ENCODE measurements at places on chromosomes 16 and 17.

DNA sequence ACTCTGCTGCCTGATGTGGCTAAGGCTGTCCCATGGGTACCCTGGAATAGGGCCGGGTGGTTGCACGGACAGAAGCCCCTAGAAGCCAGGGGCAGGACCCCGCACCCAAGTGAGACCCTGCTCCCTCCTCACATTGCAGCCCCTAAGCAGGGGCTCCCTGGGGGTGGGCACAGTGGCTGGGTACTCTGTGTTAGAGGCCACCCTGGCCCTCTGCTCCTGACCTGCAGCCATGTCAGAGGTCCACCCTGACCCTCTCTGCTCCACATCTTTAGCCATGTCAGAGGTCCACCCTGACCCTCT is 2.1 kb downstream of the CBFA2T3 start:
- DNase-seq, result no peak

- no peak for DNase-seq
These were observed 1.3 kb downstream of the CACNG4 start for GRCh38 chr17:66965801-66966262.

- DNase-seq, result no peak
These were observed 11.1 kb downstream of the HIC1 start for GRCh38 chr17:2065949-2066400.

DNA sequence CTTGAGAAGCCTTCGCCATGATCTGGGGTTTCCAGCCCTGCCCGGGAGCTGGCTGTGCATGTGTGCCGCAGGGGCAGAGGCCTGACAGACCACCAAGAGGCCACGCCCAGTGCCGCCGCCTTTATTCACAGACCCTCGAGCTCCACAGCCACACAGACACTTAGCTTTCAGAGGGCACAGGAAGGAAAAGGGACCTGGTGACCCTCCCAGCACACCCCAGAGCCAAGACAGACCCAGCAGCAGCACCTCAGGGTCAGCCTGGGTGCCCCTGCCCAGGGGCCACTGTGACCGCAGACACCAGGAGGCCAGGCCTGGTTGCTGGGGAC is 10.8 kb downstream of the MCRIP1 start:
- DNase-seq, result no peak

DNA sequence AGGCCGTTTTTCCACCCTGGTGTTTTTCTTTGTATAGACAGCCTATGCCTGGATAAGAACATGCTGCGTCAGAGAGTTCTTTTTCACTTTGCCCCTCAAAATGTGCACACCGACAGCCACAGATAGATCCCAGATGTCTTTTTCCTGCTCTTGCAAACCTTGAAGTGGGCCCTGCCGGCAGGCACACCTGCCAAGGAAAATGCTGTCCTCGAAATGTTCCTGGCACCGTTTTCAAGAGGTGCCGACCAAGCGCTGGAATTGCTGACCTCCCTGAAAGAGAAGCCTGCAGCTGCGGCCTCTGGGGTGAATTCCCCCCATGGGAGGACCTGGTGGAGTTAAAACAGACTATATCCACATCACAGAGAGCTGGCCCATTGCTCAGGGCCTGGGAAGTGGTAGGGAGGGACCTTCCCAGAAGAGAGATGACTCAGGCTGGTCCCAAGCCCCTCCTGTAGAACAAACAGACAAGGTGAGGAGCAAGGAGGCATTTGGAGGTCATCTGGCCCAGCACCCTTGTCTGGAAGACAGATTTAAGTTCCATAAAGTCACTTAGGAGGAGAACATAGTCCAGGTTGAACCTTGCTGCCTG is 668.1 kb downstream of the MAF start:
- no peak for DNase-seq

GRCh38 chr17:59357929-59358328 is 26.5 kb downstream of the YPEL2 start:
- peak; percentile 86 for DNase-seq

- DNase-seq, result no peak
These were observed 292 bp downstream of the WSCD1 start for GRCh38 chr17:6070430-6070912.

GRCh38 chr16:69260506-69260905 is 50.6 kb upstream of the VPS4A start:
- no peak for DNase-seq

GRCh38 chr16:80997964-80998620 is 8.6 kb downstream of the CMC2 start:
- no peak for DNase-seq

DNA sequence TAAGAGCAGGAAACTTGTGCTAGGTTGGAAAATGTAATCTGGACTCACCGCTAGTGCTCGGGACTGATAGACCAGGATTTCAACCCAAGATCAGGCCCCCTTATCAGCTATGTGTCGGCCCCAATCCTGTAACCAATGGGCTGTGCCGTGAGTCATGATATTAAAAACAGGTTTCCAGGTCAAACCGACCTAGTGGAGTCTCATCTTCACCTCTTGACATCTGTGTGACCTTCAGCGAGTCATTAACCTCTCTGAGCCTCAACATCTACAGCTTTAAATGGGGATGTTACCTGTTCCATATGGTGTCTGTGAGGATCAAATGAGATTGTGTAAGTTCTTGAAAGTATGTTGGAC is 512 bp downstream of the PMM2 start:
- DNase-seq, result peak; percentile 34

DNA sequence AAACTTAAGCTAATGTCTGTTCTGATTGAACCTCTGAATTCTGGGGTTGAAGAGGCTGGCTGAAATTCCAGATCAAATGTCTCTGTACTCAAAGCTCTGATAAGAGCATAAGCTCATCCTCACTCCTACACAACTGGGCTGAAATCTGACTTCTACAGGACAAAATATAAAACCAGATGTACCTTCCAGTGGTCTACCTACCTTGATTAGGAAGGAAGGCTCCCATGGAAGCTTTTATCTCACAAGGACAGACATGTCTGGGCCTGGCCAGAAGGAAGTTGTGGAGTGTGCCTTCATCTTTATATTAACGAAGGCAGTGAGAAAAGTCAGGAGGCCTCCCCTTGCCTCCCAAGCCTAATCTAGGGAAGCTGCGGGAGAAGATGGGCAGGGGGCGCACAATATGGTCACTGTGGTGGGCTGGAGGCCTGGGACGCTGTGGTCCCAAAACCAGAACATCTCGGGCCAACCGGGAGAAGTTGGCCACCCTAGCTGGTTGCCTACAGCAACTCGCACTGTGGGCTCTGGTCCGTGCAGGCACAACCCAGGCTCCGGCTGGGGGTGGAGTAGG is 55.6 kb upstream of the LRRC37A3 start:
- no peak for DNase-seq

DNA sequence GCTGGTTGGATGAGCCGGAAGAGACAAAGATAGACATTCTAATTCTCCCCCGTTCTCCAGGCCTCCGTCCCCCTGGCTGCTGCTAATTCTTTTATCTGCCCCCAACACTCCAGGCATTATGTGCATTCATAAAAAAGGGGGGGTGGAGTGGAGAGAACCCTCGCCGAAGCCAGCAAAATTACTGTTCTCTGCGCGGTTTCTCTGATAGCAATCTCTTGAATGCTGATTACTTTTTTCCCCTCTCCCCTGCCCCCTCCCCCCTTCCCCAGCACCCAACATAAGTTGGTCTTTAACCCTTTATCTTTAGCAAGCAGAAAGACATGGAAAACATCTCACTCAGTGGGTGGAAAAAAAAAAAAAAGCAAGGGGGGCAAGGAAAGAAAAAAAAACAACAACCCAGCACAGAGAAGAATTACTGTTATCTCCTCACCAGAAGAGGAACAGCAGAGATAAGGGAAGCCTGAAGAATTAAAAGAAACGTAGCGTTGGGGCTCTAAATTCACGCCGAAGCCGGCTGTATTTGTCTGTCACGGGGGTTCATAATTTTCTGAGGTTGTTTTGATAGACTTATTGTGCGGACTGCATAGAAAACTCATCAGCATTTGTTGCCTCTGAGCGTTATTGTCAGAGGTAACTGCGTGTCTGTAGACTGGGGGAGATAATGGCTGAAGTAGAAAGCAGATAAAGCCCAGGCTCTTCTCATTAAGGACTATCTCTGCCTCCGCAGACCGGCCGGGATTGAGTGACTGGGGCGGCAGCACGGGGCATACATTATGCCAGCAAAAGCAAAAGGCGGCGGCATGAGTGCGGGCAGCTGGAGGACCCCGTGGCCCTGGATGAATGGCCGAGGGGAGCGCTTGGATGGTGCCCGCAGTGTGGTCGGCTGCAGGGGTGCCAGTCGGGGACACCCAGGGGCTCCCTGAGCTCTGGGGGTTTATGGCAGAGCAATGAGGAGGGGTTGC is 126.9 kb downstream of the MRM1 start:
- no peak for DNase-seq

- DNase-seq, result no peak
These were observed 44.8 kb upstream of the GNG13 start for GRCh38 chr16:845351-845745.

GRCh38 chr16:4461250-4462085 is 13.0 kb downstream of the NMRAL1 start:
- DNase-seq, result no peak

DNA sequence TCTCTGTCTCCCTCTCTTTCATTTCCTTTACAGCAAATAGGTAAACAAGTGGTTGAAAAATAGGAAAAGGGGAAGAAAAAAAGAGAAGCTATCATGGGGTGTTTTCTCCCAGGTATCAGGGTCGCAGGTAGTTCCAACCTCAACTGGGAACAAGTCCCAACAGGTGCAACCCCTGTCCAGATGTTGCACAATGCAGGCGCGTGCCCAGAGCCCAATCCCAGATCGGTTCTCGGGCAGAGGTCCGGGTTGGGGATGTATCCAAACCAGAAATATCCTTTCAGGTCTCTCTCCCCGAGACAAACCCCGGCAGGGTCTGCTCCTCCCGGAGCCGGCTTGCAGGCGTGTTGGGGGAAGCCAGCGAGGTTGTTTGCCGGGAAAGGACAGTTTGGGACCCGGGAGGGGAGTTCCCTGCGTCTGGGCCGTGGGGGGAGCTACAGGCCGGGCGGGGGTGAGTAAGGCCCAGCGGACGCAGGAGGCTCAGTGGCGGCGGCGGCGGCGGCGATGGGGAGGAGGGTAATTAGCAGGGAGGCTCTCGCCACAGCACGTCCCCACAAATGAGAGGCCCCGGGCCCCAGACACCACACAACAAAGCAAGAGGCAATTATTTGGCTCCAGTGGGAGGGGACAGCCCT is 21.2 kb upstream of the SP6 start:
- DNase-seq, result no peak

- DNase-seq, result peak; percentile 19
These were observed 41.7 kb downstream of the SMPD3 start for GRCh38 chr16:68406458-68407152.

DNA sequence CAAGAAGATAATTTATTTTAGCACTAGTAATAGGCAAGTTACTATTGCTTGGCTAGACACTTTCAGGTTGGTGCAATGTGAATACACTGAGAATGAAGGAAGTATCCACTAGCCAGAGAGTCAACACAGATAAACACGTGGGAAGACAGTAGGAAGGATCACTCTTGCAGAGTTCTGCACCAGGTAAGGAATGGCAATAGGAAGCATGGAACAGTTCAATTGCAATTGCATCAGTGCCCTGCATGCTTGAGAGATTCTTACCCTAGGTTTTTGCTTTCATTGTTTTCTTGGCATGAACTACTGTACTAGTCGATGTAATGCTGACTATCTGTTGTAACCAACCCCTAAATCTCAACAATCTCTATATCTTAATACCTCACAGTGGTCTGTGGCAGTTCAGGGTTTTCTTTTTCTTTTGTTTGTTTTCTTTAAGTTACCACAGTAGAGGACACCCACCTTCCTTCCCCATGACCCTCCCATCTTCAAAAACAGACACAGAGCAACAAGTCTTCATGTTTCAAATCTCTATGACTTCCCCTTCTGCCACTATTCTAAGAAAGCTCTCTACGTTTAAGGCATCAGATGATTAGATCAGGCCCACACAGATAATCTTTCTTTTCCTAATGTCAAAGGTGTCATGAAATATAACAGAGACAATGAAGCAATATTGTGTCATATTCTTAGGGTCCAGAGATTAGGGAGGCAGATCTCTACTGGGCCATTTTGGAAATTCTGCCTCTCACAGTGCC is 18.1 kb upstream of the ABCA8 start:
- no peak for DNase-seq

DNA sequence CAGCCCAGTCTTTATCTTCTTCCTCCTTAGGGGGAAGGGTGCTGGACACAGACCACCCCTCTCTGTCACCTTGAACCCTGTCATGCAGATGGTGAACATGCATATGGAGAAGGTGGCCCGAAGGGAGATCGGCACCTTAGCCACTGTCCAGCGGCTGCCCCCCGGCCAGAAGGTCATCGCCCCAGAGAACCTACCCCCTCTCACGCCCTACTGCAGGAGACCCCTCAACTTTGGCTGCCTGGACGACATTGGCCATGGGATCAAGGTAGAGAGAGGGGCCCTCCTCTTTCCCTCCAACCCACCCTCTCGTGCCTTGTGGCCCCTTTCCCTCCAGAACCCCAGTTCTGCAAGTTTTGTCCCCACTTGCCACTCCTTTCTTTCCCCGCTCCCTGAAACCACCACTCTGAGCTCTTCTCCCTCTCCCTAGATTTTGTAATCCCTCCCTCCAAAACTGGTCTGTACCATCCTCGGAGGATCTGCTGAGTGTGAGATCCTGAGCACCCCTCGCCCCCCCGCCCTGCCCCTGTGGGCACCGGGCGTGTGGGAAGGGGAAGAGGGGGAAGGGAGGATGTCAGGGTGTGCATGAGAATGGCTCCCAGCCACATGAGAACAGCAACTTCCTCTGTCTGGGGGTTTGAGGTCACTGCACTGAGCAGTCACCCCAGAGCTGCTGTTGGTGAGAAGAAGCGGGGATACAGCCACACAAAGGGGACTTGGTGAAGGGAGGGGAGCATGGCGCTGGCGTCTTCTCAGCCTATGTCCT is 7.3 kb downstream of the ABI3 start:
- DNase-seq, result no peak

GRCh38 chr17:48290378-48290777 is 139.6 kb downstream of the SKAP1 start:
- no peak for DNase-seq

DNA sequence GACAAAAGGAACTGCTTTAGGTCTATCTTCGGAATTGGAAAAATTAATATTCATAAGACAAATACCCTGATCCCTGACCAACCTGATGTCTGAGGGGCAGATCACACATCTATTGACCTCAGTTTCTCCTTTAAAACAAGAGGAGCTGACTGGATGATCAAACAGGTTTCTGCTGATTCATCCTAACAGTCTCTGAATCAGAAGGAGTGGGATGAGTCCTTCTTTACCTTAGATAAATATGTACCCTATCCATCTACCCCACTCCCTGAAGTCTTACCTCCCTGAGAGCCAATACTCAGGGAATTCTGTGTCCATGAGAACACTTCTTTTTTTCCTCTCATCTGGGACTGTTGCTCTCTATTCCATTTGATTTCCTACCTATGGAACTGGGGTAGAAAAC is 80.3 kb upstream of the CRHR1 start:
- no peak for DNase-seq

DNA sequence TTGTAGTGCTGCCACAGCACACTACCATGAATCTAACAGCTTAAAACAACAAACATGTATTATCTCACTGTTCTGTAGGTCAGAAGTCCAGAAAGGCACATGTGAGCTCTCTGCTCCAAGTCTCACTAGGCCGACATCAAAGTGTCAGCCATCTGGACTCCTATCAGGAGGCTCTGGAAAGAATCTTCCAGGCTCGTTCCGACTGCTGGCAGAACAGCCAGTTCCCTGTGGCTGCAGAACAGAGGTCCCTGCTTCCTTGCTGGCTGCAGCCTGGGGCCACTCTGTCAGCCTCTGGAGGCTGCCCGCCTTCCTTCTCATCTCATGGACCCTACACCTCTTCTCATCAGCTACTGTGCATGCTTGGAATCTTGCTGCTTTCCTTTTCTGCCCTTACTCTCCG is 168.9 kb downstream of the CBLN1 start:
- no peak for DNase-seq
